ENCODE measurements at places on chromosomes 4 and X.

DNA sequence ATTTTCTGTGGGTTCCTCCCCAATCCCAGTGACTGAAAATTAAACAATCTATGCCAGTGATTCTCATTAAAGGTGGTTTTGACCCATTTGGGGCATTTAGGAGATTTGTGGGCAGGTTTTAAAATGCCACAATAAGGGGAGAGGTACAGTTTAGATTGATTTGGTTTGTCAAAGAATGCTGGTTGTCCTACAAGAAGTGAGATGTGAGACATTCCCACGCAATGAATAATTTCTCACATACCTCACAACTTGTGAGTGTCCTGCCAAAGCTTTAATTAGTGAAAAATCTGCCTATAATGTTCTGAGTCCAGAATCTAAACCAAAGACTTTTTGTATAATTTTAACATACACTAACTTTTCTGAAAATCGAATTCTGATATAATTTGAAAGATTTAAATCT, 199.4 kb downstream of the MAPK10 start:
- no peaks in the 10 kb centered on the region for H3K27me3 ChIP-seq
- no peak overlapping the region for H3K4me3 ChIP-seq
- H3K36me3 ChIP-seq = no peaks in the 10 kb centered on the region
- no peak overlapping the region for H3K27ac ChIP-seq
- no peak for DNase-seq

- no peaks in the 10 kb centered on the region for H3K27me3 ChIP-seq
- no peak for DNase-seq
- no peaks in the 10 kb centered on the region for H3K36me3 ChIP-seq
- H3K4me1 ChIP-seq = no peaks in the 10 kb centered on the region
- H3K27ac ChIP-seq = no peak overlapping the region
- H3K4me3 ChIP-seq = no peak overlapping the region
Measured at GRCh38 chr4:68570122-68570507, 6.0 kb downstream of the UGT2B17 start.

DNA sequence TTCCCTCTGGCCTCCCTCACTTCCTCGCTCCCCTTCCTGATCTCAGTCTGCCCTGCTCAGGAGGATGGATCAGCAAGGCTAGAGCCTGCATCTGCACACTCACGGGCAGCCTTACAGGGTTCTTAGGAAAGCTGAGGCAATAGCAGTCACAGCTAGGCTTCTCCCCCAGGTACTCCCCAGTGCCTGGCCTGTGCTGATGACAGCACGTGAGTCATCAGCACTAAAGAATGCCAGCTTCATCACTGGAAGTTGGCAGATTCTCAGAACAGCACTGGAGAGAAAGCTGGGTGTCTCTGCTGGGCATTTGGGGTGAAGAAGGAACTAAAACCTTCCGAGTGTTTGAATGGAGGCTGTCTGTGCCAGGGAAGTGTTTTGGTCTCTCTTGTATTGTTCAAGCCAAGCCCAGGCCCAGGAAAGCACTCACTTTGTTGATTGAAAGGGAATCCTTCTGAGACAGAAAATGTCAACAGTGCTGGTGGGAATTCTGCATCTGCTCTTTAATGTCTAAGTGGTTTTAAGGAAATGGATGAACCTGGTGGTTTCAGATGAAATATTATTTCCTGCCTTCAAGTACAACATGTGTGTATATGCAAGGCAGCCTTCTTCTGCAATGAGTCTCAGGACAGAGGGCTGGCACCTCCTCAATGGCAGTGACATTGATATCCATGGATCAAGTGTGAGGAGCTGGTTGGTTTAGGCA, 73.0 kb upstream of the SCOC start:
- H3K4me1 ChIP-seq = peaks cover 2% of the 10 kb centered on the region
- no peaks in the 10 kb centered on the region for H3K36me3 ChIP-seq
- peaks cover under 1% of the 10 kb centered on the region for H3K27me3 ChIP-seq
- H3K27ac ChIP-seq = no peak overlapping the region
- DNase-seq = no peak

- H3K36me3 ChIP-seq = no peaks in the 10 kb centered on the region
- no peak overlapping the region for H3K27ac ChIP-seq
- no peak for DNase-seq
- H3K4me3 ChIP-seq = no peak overlapping the region
- H3K27me3 ChIP-seq = peaks cover 53% of the 10 kb centered on the region
Measured at GRCh38 chrX:38008658-38009057, 2.3 kb downstream of the SYTL5 start.

DNA sequence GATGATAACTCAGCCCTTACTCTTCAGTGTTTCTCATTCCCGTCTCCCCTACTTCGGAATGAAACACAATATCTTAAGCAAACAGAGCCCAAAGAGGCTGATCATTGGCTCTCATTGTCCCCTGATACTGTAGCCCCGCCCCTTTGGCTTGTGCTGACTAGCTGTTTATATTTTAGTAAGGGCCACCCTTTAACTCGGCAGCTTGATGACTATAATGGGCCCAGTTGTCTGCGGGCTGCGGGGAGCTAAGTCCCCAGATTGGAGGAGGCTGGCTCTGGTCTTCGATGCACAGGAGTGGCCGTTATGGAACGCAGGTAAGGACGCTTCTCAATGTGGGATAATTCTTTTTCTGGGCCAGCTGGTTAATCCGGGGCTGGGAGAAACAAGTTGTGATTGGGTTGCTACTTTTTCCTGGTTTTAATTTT, at the start of gene TRIM2:
TRIM2 (plus strand) TSS at position 197 of the 425 bp plus-strand sequence; CDS start at position 285, 88 bp downstream.
- H3K36me3 ChIP-seq = no peaks in the 10 kb centered on the region
- no peak for DNase-seq
- H3K4me3 ChIP-seq = peak within 1 kb of the TSS; percentile 58

- H3K4me1 ChIP-seq = no peaks in the 10 kb centered on the region
- no peaks in the 10 kb centered on the region for H3K27me3 ChIP-seq
- no peak overlapping the region for H3K27ac ChIP-seq
- H3K4me3 ChIP-seq = no peak overlapping the region
- DNase-seq = no peak
Measured at GRCh38 chr4:111595456-111595855, 549.8 kb upstream of the FAM241A start.

DNA sequence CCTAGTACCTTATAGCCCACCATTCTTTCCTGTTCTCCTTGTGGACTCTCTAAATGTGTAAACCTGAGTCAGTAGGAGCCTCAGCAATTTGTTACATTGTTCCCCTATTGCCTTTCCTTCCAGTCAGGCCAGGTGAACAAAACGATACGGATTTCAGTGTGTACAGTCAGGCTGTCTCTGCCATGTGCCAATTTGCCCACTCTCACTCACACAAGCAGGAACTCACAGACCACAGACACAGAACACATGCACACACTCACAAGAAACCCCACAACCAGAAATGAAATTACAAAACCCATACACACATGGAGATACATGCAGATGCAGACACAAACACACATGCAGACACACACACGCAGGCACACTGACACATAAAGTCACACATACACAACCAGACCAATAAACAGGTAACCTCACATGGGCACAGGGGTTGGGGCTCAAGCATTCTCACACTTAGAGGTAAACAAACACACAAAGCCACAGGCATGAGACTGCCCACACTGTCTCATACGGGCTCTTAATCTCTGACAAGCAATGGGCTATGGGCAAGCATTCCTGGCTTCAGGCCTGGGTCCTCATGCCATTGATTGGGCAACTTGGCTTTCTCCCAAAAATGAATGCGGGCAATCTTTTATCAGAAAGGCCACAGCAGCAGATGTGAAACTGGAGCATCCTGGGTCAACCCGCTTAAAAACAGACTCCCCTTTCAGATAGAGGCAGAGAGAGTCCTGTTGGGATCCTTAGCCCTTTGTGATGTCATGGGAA, 68.7 kb downstream of the NBDY start:
- H3K27me3 ChIP-seq = peaks cover 3% of the 10 kb centered on the region
- peaks cover 49% of the 10 kb centered on the region for H3K4me1 ChIP-seq
- H3K36me3 ChIP-seq = peaks cover 8% of the 10 kb centered on the region

- peaks cover 8% of the 10 kb centered on the region for H3K36me3 ChIP-seq
- H3K27me3 ChIP-seq = no peaks in the 10 kb centered on the region
- no peak overlapping the region for H3K27ac ChIP-seq
- peaks cover 29% of the 10 kb centered on the region for H3K4me1 ChIP-seq
- DNase-seq = no peak
Measured at GRCh38 chr4:37946503-37947179, 13.6 kb upstream of the PTTG2 start.

DNA sequence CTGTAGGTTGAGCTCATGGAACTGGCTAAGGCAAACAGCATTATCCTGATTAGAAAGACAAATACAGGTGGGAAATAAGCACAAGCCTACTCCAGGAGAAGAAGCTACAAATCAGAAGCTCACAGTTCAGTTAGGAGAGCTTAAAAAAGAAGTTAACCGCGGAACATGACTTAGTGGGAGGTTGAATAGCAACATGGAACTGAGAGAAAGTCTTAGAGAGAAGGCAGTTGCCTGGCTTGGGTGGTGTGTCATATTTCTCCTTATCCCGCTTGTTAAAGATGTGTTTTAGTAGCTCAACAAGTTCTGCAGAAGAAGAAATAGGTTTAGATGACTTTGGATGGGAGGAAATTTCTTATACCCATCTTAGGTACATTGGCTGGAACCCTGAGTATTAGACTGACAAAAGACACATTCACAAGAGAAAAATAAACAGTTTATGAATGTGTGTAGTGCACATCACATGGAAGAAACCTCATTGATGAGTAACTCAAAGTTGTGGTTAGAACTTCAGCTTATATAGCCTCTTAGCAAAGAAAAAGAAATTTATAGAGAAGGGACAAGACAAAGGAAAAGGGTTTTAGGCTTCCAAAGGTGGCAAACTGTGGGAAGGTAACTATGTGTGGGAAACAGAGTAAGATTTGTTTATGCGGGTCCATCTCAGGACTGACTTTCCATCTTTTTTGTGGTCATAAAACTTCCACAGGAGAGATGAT, 37.4 kb upstream of the RXFP1 start:
- no peaks in the 10 kb centered on the region for H3K36me3 ChIP-seq
- no peak for DNase-seq
- no peak overlapping the region for H3K4me3 ChIP-seq

DNA sequence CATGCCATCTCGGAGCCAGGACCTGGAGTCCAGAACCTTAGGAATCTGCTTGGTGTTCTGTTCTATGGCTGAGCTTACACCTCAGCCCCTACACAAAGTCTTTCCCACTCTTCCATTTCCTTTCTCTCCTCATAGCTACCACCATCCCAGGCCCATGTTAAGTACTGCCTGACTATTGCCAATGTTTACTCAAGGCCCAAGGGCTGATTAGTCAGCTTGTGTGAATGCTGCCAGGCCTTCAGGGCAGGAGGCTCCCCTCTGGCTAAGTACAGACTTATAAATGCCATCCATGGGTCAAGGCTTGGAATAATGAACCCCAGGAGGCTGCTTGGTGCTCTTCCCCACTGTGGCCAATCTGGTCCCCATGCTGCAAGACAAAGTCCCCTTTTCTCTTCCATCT, 411.6 kb upstream of the MAGEB18 start:
- H3K4me3 ChIP-seq = no peak overlapping the region
- H3K27ac ChIP-seq = no peak overlapping the region
- DNase-seq = no peak

- no peaks in the 10 kb centered on the region for H3K4me1 ChIP-seq
- H3K36me3 ChIP-seq = no peaks in the 10 kb centered on the region
- H3K27ac ChIP-seq = no peak overlapping the region
- DNase-seq = no peak
- H3K4me3 ChIP-seq = no peak overlapping the region
Measured at GRCh38 chr4:167724941-167725340, 367.4 kb upstream of the ANXA10 start.

GRCh38 chrX:132257116-132257515, 37.9 kb upstream of the RAP2C start:
- no peaks in the 10 kb centered on the region for H3K36me3 ChIP-seq
- DNase-seq = no peak
- peaks cover 44% of the 10 kb centered on the region for H3K27me3 ChIP-seq
- H3K4me3 ChIP-seq = no peak overlapping the region
- no peaks in the 10 kb centered on the region for H3K4me1 ChIP-seq

DNA sequence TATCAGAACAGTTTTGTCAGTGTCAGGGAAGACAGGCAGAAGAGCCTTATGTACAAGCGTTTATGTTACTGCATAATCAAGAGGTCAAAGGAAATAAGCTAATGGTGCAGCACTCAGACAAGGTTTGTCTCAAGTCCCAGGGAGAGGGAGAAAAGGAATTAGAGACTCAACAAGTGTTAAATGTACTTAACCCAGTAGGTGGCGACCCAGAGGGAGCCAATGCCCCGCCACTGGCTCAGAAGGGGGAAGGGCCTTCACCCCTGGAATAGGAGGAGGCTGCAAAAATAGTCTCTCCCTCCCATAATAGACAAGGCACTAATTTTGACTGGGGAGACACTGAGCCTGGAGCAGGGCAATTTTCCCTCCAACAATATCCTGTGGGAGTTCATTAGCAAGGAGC, 14.1 kb upstream of the PAPSS1 start:
- no peaks in the 10 kb centered on the region for H3K27me3 ChIP-seq
- H3K36me3 ChIP-seq = no peaks in the 10 kb centered on the region

DNA sequence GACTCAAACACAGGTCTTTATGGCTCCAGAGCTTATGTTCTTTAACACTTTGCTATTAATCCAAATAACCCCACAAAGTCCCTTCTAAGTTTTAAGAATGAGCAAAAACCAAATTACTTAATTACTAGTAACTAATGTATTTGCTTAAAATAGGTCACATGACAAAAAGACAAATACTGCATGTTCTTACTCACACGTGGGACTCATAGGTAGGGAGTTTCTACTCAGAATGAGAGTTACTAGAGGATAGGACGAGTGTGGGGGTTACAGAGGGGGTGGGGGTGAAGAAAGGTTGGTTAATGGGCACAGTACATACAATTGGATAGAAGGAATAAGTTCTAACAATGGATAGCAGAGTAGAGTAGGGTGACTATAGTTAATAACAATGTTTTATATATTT, 5.8 kb downstream of the RPS6KA3 start:
- H3K4me3 ChIP-seq = no peak overlapping the region
- DNase-seq = no peak
- peak overlapping the region; percentile 57 for H3K27ac ChIP-seq
- peaks cover 20% of the 10 kb centered on the region for H3K36me3 ChIP-seq
- H3K4me1 ChIP-seq = peaks cover 61% of the 10 kb centered on the region

DNA sequence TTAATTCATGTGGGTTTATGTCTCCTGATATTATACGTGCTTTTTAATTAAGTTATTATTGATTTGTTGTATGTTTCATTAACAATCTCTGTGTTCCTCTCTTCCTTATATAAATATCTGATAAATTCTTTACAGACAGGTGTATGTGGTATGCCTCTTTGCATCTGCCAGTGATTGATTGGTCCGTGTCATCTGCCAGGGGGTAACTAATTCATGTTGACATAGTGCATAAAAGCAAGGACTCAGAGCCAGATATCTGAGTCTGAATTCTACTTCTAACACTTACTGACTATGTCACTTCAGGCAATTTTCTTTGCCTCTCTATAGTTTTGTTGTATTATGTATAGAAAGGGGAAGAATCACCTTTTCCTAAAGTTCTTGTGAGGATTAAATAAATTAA, 5.2 kb upstream of the AMBN start:
- H3K4me3 ChIP-seq = no peak overlapping the region
- DNase-seq = no peak
- H3K27ac ChIP-seq = no peak overlapping the region
- no peaks in the 10 kb centered on the region for H3K4me1 ChIP-seq

DNA sequence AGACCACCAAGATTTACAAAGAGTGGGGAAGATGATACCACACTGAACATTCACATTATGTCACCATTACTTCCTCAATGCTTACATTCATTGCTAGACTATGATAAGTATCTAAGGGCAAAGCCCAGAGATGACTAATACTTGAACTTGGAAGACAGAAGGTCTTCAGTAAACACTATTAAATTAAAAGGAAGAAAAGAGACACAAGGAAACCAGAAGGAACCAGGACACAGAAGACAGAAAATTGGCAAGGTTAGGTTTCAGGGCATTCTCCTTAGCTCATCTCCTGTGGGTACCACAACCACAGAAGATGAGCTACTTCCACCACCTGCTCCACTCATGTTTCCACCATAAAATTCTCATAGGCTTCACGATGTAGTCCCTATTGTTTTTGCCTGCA, 64.9 kb downstream of the NLGN4X start:
- no peak overlapping the region for H3K4me3 ChIP-seq
- H3K27me3 ChIP-seq = no peaks in the 10 kb centered on the region
- H3K4me1 ChIP-seq = no peaks in the 10 kb centered on the region
- DNase-seq = no peak
